ENCODE measurements at places on chromosomes 3 and 15. TPM values are rescaled to one million over a fixed set of nuclear protein-coding genes. Genes with fewer than 3 reads are reported as not detected.

FHIT gene
- total RNA-seq: 20.7 TPM

KBTBD12 gene
- total RNA-seq: 3.1 TPM

RBP2 gene
- 1.5 TPM for total RNA-seq

PARL gene
- 68.9 TPM for total RNA-seq

AHSG gene
- total RNA-seq: not detected

KLHL18 gene
- 28.7 TPM for total RNA-seq

SETD5 gene
- 101 TPM for total RNA-seq

POLQ gene
- total RNA-seq: 4.8 TPM

TMEM40 gene
- total RNA-seq: not detected

TMEM212 gene
- total RNA-seq: not detected

CILP gene
- 14.7 TPM for total RNA-seq

PPCDC gene
- total RNA-seq: 18.9 TPM

FANCD2OS gene
- not detected for total RNA-seq

CP gene
- 11.6 TPM for total RNA-seq

KNG1 gene
- total RNA-seq: 3.2 TPM

CALML4 gene
- total RNA-seq: 122 TPM

GCHFR gene
- total RNA-seq: 12.0 TPM

KCNAB1 gene
- total RNA-seq: 1.2 TPM

ZIC1 gene
- not detected for total RNA-seq

PP2D1 gene
- total RNA-seq: not detected

PCOLCE2 gene
- 1.5 TPM for total RNA-seq

C3orf85 gene
- 13.1 TPM for total RNA-seq

AZI2 gene
- 55.3 TPM for total RNA-seq

EPHB3 gene
- total RNA-seq: 57.2 TPM

SLC28A1 gene
- not detected for total RNA-seq

HEG1 gene
- 7.4 TPM for total RNA-seq

SKOR1 gene
- total RNA-seq: 0.58 TPM

C3orf22 gene
- total RNA-seq: not detected

SEMA7A gene
- total RNA-seq: 1.6 TPM

CFAP100 gene
- not detected for total RNA-seq
